ENCODE measurements at places on chromosomes 4 and X.

- no peak for DNase-seq
These were observed 601 bp downstream of the SLC25A43 start for GRCh38 chrX:119399772-119400101.

DNA sequence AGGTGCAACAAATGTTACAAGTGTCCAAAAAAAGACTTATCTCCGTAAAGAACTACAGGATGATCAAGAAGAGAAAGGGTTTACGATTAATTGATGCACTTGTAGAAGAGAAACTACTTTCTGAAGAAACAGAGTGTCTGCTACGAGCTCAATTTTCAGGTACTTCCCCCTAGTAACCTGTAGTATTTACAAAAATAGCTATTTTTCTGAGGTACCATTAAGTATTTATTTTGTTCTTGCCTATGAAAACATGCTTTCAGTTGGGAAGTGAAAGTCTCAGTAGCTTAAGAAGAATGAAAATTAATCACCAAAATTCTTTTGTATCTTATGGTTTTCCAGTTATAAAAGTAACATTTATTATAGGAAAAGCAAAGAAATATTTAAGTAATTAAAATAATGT is 5.9 kb downstream of the THAP9 start:
- DNase-seq: no peak

- DNase-seq: no peak
These were observed 70.2 kb upstream of the EFNB1 start for GRCh38 chrX:68758671-68759070.

- DNase-seq: no peak
These were observed 672 bp downstream of the TCEAL3 start for GRCh38 chrX:103608306-103608963.

DNA sequence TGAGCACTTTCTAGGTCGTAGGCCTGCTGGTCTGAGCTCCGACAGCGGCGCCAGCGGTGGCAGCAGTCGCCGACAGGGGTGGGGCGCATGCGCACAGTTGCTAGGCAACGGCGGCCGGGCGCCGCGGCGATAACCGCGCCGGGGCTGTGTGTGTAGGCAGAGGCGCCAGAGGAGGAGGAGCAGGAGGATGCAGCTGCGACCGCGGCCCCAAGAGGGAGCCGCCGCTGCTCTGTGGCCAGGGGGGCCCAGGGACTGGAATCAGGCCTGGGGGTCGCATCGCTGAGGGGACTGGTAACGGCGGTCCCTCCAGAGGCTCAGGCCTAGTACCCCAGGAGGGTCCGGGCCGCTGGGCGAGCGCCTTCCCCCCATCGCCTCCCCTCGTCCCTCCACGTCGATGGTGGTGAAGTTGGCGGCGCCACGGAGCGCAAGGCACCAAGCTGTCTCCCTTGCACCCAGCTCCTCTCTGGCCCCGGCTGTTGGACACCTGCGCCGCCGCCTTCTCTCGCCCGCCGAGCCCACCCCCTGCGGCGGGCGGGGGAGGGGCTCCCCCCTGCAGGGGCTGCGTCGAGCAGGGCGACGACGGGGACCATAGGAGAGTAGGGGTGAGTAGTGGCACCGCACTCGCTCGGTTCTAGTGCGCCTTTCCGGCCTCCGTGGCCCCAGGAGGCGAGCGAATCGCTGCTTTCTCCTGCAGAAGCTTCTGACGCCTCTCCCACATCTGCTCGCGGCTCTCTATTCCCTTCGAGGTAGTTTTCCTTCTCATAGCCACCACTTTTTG is 58.6 kb upstream of the ZC4H2 start:
- DNase-seq: peak; percentile 76

DNA sequence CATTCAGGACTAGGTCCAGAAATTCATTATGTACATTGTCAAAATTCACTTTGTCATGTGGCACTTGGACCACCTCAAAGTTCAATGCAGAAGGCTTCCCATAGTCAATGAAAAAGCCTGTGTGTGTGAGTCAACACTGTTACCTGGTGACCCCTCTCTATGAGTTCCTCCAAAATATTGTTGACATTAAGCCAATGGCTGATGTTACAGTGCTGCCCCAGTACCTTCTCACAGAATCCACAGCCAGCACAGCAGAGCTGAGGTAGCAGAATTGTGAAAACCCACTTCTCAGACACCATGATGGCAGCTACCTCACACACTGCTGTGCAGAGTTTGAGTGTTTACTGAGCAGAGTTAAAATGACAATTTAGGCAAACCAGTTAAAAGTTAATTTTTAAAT is 22.4 kb upstream of the UGT2B4 start:
- DNase-seq: no peak

DNA sequence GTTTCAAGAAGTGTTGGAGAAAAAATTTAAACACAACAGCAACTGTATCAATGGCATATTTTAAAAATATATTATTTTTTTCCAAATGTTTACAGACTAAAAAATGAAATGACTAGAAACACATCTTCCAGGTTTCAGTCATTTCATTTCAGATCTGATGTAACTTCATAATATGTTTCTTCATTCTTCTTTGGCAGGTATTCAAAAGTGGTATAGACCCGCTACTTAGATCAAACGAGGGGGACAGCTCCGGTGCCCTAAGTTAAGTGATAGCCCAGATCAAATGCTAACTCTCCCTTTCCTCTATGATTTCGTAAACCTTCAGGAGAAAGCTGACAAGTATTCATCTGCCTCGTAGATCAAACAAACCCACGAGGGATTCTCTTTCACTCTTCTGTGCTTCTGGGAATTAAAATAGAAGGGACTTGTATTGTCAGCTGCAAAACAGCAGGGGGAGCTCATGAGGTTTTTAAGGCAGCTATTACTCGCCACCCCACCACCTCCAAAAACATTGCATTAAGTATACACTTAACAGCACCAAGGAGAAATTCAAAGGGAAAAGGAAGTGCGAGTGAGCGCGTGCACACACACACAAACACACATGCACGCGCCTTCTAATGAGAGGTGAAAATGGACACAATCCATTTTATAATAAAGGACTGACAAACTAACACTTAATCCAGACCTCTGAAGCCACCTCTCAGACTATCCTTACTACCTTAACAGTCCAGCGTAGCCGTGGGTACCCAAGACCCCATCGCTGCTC is 21.4 kb downstream of the HELT start:
- DNase-seq: no peak

DNA sequence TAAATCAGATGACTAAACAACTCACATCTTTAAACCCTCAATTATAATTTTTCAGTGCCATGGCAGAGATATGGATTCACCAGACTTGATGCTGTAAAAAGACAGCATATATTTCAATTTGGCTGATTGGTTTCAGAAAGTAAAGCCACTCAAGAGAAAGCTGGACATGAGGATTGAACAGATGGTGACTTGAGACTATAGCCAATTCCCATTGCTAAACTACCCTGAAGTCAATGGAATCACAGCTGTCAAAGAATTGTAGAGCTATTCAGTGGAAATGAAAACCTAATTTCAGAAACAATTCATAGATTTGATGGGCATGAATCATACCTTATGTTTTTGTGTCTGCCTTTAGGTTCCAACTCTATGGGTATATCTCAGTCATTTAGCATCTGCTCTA is 510.6 kb upstream of the BOD1L1 start:
- no peak for DNase-seq

DNA sequence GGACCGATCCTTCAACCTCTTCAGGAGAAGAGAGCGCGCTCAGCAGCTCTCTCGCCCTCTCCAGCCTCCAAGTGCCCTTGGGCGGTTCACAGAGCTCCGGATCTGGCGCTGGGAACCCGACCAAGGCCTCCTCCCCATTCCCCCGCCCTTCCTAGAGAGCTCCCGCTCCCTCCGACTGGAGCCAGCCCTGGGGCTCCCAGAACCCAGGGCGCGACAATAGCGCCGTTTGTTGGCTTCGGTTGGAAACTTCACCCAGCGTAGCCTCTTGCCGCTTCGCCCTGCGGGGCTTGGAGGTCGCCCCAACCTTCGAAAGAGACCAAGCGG is 3.1 kb upstream of the SOX3 start:
- peak; percentile 67 for DNase-seq

DNA sequence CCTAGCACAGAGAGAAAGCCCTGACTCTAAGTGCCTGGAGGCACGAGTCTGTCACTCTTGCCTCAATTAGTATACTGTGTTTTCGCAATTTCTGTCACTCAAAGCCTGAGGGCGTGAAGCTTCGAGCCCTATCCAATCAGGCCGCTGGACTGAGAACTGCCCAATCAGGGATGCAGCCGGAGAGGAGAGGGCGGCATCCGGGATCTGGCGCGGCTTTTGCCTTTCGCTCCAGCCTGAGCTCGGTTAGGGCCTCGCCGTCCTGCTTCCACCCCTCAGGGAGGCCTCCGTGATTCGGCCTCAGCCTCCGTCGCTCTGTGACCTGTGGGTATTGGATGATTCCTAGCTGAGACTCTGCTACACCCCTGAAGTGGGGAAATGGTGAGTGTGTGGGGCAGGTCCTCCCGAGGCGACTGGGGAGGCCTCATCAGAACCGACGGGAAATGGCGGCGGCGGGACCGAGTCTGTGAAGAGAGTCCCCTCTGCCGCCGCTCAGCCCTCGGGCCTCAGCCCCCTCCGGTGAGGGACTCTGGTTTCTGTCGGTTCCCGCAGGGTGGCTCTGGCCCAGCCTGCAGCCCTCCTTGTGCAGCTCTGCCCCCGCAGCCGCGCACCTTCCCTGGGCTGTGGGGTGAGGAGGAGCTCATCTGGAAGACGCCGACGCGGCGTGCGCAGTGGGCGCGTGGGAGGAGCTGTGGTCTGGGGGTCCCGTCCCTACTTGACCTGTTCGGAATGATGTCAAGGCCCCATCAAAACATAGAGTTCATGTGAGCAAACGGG is 48.5 kb downstream of the ZNF141 start:
- no peak for DNase-seq

- no peak for DNase-seq
These were observed 12.6 kb downstream of the GRIPAP1 start for GRCh38 chrX:48989483-48989882.

GRCh38 chrX:11446336-11446735 is 153.1 kb downstream of the AMELX start:
- no peak for DNase-seq

DNA sequence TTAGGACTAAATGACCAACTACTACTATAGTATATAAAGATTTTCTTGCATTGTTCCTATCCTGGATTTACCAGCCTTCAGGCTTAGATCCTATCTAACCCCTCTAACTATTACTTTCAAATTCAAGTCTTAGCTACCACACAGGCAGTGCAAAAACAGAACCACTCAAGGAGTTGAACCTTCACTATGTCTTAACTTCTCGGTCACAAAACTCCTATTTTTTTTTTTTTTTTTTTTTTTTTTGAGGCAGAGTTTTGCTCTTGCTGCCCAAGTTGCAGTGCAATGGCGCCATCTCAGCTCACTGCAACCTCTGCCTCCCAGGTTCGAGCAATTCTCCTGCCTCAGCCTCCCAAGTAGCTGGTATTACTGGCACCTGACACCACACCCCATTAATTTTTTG is 6.3 kb upstream of the FAM200B start:
- DNase-seq: no peak

DNA sequence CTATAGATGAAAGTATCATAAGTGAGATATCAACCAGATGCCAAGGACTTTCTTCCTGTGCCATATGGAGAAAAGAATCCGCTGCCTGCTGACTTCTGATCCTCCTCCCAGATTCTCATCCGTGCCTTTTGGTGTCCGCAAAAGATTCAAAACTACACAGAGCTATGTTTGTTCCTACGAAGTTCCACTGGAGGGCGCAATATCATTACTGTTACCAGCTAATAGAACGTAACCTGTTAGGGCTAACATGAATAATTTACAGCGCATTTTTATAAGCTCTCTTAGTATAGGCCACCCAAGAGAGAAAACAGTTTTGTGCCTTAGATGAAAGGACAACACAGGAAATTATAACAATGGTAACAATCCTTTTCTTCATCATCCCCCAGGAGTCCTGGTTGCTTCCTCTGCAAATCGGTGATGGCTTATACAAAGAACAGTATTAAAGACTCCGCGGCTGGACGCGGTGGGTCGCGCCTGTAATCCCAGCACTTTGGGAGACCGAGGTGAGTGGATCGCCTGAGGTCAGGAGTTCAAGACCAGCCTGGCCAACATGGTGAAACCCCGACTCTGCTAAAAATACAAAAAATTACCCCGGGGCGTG is 22.8 kb upstream of the CENPVL3 start:
- no peak for DNase-seq

DNA sequence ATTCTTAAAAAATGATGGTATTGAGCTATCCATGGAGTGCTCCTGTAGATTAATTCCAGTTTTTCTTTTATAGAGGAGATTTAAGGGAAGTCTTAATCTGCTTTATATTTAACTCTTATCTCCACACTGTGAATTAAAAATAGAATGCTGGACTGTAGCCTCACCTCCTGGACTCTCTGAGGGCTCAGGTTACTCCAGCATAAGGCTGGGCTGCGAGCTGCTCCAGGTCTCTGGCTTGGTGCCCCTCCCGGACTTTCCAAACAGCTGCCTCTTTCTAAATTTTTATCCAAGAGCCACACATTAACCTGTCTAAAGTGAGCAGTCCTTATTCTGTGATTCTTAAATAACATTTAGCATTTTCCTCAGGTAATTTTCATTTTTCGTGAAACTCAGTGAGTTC is 218.7 kb upstream of the JADE1 start:
- DNase-seq: no peak

DNA sequence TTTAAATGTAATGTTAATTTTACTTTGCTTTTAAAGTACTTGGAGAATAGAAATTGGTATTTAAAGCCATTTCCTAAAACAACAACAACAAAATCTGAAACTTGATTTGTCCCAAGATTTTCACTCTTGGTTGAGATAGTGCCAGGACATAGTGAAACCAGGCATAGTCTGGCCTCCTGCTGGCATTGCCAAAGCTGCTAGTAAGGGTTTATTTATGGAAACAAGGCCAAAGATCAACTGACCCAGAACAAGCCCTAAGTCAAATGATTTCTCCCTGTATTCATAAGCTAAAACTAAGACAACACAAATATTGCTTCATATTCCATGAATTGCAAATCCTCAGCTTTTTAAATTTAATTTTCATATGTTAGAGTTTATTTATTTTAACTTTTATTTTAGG is 227.5 kb upstream of the FGF13 start:
- DNase-seq: no peak

GRCh38 chr4:17939054-17939453 is 82.5 kb downstream of the LCORL start:
- DNase-seq: no peak

DNA sequence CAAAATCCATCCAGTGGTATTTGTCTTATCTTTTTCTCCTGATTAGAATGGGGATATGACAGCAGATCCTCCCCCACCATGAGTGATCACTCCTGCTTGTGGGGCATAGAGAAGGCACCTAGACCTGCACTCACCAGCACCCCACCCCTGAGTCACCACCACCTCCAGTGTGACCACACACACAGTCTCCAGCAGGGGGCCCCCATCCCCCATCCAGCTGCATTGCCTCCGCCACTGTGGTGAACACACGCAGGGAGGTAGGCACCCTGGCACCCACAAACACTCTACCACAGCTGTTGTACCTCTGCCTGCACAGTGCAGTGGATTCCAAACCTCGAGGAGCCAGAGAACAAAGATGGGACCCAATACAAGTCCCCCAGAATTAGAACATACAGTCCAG is 9.0 kb upstream of the MAGEA8 start:
- no peak for DNase-seq

DNA sequence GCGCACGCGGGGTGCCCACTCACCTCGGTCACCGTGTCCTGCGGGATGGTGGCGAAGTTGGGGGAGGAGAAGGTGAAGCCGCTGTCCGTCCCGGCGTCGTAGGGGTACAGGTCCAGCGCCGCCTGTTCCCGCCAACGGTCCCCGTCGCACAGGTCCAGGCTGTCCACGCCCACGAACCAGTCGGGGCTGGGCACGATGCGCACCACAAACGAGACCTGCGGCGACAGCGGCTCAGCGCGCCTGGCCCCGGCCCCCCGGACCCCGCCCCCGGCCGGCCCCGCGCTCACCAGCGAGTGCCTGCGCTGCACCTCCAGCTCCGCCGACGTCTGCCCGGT is 1.4 kb downstream of the SPON2 start:
- no peak for DNase-seq

- no peak for DNase-seq
These were observed 118.0 kb upstream of the EDNRA start for GRCh38 chr4:147362938-147363337.

Measured in progenitor cell of endocrine pancreas (in vitro differentiated cells).